ENCODE measurements at places on chromosomes 4 and X.
A peak's percentile ranks its signal among the peaks of the same experiment; 100 is the strongest.

- DNase-seq = no peak
Observed at GRCh38 chrX:120768254-120768653, 107.4 kb downstream of the CT47B1 start.

GRCh38 chr4:43992552-43992951 is 456.1 kb downstream of the KCTD8 start:
- DNase-seq = no peak

DNA sequence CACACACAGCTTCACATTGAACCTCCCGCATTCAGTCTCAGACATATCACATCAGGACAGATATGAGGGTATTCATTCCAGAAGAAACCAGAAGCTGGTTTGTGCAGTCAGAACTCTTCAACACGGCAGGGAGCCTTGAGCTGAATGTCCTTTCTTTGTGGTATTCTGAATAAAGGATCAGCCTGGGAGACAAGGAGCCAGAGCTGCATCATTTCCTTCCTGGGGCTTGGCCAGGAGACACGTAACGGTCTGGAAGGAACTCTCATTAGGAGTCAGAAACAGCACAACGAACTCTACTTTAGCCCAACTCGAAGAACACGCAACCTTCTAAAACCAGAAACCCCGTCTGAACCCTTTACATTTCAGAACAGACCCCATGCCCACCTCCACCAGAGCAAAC is 46.4 kb downstream of the KDR start:
- DNase-seq = no peak

- DNase-seq = no peak
Observed at GRCh38 chr4:37816719-37817118, 9.8 kb upstream of the PGM2 start.

DNA sequence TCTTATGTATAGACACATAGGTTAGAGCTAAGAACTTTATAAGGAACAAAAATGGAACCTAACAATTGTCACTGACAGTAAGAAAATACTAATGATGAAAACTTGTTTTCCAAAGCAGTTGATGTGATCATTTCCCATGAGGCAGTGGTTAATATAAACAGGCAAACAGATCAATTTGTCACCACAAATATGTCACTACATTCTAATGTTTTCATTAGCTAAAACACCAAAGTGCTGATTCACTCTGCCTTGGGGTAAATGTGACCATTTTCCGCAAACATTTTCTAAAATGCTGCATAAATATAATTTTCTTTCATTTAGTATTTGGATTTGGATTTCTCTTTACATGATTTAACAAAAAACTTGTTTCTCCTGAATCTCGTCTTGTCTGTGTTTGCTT is 408.9 kb upstream of the CTSO start:
- DNase-seq = no peak

DNA sequence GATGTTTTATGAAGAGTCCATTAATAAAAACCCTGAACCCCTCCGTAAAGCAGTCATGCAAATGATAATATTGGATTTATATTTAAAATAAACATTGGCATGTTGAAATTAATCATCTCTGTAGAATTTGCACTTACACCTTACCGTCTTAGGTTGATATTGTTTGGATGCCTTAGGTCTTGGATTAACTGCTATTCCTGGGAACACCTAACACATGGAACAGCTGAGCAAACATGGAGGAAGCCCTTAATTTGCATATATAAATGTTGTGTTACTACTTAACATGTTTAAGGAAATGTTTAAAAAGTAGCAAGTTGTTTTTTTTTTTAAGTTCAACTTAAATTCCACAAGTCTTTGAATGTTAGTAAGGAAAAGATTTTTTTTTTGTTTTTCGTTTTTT is 62.5 kb downstream of the NSD2 start:
- DNase-seq = no peak

- no peak for DNase-seq
Observed at GRCh38 chr4:65033899-65034298, 624.6 kb upstream of the TECRL start.

GRCh38 chr4:11218692-11219091 is 210.0 kb downstream of the HS3ST1 start:
- DNase-seq = no peak

DNA sequence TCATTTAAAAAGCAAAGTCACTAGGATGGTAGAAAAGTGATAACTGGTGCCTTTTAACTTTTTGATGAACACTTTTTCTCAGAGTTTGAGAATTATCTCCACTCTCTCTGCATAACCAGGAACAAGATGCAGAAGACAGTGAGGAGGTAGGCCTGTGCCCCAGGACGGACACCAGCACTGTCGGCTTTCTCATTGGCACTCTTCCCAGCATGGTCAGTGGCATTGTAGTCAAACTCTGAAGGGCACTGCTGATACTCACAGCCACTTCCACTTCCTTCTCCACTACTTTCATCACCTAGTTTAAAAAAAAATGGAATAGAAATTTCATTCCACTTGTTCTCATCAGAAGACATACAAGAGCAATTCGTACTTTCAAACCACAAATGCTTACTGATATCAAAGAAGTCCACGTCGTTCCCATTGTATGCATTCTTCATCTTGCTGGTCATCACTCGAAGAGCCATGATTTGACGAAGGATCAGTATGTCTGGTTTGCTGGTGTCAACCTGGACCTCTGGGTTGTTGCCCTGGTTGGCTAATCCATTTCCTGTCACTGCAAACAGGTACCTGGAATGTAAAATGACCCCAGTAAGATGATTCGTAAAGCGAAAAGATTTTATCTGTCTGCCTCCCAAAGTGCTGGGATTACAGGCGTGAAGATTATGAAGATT is 84.8 kb upstream of the TFDP3 start:
- DNase-seq = no peak

DNA sequence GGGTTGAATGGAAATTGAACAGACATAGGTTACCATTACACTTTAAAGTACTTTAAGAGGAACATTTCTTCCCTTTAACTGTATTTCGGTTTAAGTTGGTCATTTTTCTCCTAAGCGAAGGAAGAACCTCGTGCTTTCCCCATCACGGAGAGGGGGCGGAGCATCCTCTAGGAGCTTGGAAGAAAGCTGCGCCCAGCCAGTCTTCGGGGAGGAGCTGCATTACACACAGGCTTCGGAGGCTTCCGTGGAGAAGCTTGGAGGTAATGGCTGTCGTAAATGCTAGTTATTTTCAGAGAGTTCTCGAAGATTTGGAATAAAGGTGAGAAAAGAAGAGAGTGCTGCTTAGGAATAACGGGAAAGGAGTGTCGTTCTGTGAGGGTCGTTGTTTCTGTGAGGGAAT is at the start of gene PWWP3B:
Gene PWWP3B (plus strand): TSS at position 199 of the 400 bp plus-strand sequence. CDS start 37,128 bp downstream, outside the sequence.
- DNase-seq = no peak

DNA sequence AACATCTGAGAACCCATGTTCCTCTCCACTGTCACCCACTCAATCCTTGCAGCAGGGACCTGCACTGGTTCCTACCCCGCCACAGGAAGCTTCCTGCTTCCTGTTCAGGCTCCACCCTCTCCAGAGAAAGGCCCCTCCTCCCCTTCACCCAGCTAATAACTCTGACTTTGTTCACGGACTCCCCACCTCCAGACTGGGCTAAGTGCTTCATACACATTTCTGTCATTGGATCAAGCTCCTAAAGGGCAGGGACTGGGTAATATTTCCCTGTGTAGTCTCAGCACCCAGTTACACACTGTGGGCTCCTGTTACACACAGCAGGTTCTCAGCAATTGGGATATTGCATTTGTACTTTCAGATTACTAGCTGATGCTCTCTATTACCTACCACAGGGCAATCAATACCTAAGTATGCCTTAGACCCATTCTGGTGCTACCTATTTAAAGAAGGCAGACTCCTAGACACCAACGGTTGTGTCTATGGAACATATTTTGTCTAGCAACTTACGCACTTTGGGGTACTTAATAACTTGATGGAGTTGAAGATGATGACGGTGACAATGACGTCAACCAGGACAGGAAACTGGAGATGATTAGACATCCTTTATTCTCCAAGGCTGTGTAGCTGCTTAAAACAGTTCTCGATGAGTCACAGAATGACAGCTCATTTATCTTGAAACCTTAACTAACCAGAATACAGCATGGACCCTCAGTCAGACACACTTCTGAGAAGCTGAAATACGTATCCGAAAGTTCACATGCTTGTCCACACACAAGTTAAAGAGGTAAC is 58.1 kb downstream of the MAML3 start:
- DNase-seq = no peak

DNA sequence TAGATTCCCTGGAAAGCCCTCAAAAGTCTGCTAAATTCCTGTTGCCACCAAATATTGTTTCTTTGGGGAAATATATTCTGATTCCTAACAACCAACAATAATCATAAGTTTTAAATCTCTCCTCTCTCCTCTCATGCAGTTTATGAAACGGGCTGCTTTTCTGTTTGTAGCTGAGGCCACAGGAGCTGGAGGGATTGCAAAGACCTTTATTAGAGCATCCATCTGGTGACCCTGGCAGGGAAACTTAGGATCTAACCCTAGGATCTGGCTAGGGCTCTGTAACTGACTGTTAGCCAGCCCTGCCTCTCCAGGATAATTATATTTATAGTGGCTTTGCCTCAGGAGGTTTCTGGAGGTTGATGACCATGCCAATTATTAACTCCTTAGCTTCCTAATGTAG is 56.9 kb downstream of the SMAD1 start:
- no peak for DNase-seq

- peak; percentile 61 for DNase-seq
Observed at GRCh38 chr4:169070895-169071218, 60.8 kb upstream of the CBR4 start.

DNA sequence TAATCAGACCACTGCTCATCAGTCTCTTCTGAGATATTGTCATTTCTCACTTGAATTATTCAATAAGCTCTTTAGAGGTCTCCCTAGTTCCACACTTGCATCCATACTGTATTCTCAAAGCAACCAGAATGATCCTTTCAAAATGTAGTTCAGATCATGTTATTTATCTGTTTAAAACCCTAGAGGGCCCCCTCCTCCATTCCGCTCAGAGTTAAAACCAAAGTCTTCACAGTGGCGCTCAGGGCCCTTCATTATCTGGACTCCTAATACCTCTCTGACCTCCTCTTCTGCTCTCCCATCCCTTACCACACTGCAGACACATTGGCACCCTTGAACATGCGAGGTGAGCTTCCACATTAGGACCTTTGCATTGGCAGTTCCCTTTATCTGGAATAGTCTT is 32.7 kb upstream of the HPGDS start:
- DNase-seq = no peak

DNA sequence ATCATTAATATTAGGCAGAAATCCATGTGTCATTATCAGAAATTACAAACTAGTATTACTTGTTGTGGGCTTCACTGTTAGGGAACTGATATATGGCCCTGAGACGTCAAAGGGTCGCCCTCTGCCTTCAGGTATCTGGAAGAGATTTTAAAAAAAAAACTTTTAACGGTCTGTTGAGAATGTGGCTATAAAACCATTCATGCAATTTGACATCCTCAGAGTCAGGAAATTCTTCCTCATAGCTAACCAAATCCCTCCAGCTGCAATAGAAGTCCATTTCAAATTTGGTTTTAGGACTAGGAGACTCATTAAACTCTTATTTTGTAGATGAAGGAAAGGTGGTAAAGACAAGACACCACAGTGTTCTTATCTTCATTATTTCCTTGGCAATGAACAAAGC is 194.2 kb upstream of the NOCT start:
- DNase-seq = no peak

DNA sequence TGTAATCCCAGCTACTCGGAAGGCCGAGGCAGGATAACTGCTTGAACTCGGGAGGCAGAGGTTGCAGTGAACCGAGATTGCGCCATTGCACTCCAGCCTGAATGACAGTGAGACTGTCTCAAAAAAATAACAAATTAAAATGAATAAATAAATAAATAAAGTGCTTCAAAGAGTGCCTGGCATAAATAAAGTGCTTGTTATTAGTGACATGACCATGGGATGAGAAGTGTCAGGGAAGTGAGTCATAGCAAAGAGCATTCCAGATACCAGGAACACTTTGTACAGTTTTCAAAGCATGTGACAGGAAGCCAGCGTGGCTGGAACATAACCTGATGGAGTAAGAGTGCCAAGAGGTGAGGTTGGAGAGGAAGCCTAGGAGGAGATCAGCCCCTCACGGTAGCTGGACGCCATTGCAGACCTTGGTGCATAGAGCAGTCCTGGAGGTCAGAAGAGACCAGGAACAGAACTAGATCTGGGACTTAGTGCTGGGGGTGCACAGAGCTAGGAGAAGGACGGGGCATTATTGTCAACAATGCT is 6.0 kb upstream of the WDR13 start:
- no peak for DNase-seq

DNA sequence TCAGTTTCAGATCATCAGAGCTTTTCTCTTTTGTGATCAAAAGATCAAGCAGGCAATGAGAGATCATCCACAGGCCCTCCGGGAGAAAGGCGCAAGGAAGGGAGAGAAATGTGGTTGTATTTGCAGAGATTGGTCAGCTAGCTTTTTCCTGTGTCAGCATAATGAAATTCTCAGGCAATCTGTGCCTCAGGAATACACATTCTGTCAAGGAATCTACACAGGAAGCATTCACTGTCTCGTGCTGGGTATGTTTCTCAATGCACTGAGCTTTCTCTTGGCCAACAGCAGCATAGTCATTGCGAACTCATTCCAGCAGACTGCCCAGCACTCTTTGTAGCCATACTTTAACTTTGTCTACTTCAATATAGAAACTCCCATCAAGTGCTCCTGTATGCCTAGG is 413.7 kb downstream of the PPP3CA start:
- no peak for DNase-seq
